ENCODE measurements at places on chromosomes 7 and 10. TPM values are rescaled to one million over a fixed set of nuclear protein-coding genes. Genes with fewer than 3 reads are reported as not detected.

ZNF736 gene
- total RNA-seq: 3.0 TPM

PRKG1 gene
- total RNA-seq: 39.4 TPM

GPR146 gene
- 43.8 TPM for total RNA-seq

ZNF488 gene
- not detected for total RNA-seq

NPFFR1 gene
- not detected for total RNA-seq

UBTD1 gene
- total RNA-seq: 40.0 TPM

CFAP58 gene
- total RNA-seq: 0.36 TPM

PRSS1 gene
- not detected for total RNA-seq

GFRA1 gene
- 34.2 TPM for total RNA-seq

AQP1 gene
- total RNA-seq: 117 TPM

PKD2L1 gene
- not detected for total RNA-seq

STEAP1B gene
- total RNA-seq: 1.7 TPM

CYP3A7 gene
- total RNA-seq: not detected

ADAM12 gene
- not detected for total RNA-seq

PLEKHS1 gene
- total RNA-seq: not detected

MMD2 gene
- total RNA-seq: not detected

CDH23 gene
- 0.87 TPM for total RNA-seq

NFE2L3 gene
- 6.2 TPM for total RNA-seq

SLC16A12 gene
- total RNA-seq: 1.7 TPM

NPY4R2 gene
- not detected for total RNA-seq

HOXA7 gene
- 12.8 TPM for total RNA-seq

OR2A7 gene
- total RNA-seq: not detected

NRF1 gene
- total RNA-seq: 11.3 TPM
